ENCODE measurements at places on chromosomes 5 and 9.

DNA sequence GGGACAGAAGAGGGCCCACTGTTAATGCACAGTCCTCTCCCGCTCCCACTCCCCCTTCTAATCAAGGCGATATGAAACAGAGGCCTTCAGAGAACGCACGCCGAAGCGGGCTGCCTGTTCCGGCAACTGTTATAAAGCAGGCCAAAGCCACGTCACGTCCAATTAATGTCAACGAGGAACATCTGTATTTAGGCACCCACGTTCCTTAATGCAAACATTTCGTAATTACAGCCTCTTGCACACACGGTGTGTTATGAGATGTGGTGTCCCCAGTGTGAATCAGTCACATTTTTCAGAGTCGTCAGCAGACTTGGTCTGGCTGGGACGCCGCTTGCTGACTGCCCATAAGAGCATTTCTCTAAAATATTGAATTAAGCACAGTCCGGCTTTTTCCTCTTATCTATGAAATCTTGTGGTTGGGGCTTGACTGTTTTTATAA is 339.0 kb downstream of the NSG2 start:
- DNase-seq: no peak

DNA sequence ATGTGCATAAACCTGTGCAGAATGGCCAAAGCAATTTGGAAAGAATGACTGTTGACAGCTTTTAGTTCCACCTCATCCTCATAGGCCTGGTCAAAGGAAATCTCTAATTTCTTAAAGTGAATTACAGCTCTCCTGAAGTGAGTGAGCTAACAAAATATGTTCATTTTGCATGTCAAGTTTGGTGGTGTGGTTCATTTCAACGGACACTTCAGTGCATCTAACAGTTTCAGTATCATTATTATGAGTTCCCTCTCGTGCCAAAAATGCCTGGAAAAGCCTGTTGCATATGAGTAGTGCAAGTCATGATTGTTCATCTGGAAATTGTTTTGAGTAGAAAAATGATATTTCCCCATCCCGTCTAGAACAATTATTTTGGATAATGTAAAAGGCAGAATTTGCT is 53.2 kb upstream of the HMHB1 start:
- no peak for DNase-seq

- DNase-seq: no peak
Measured at GRCh38 chr5:145117285-145117684, 717.9 kb downstream of the PRELID2 start.

DNA sequence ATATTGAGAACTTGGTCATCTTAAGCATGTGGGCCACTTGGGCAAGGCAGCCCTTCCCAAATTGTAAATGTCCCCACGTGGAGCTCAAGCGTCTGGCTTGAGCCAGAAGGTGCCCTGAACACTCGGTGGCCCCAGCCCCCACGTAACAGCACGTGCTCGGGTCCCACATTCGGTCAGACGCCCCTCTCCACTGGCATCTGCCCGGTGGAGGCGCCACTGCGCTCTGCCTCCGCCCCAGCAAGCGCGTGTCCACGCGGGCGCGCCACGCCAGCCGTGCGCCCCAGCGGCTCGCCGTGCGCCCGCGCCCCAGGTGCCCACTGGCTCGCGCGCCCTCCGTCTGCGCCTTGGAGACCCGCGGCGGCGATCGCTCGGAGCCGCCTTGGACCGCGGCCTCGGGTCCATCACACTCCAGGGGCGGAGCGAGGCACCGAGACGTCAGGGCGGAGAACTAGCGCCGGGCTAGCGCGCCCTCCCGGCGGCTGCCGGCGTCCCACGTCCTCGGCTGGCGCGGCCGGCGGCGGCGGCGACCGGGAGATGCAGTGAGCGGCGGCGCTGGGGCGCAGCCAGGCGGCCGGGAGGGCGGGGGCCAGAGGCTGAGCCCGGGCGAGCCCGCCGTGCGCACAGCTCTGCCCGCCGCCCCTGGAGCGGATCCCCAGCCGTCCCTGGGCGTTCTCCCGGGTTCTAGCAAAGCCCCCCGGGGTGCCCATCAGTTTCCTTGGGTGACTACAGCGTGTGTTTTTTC is at the start of gene PALM2AKAP2:
Gene PALM2AKAP2, plus strand, starts transcription at position 488 of the 742 bp plus-strand sequence. CDS start 291 bp downstream, outside the sequence.
- no peak for DNase-seq

DNA sequence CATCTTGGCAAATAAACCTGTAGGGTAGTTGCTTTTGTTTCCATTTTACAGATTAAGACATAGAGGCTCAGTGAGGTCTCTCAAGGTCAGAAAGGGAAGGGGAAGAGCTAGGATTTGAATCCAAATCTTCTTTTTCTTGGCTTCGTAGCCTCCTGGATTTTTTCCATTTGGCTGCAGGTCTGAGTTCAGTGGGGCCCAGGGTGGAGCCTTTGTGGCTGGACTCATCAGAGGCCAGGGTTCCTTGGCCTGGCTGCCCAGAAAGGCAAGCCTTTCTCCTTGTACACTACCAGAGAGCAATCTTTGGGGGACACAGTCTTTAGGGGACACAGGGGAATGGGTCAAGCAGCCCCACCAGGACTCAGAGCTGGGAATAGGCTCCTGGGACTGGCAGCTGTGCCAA is 10.5 kb upstream of the TRAF1 start:
- DNase-seq: no peak

GRCh38 chr9:134291961-134292871 is 34.0 kb upstream of the RXRA start:
- DNase-seq: no peak

DNA sequence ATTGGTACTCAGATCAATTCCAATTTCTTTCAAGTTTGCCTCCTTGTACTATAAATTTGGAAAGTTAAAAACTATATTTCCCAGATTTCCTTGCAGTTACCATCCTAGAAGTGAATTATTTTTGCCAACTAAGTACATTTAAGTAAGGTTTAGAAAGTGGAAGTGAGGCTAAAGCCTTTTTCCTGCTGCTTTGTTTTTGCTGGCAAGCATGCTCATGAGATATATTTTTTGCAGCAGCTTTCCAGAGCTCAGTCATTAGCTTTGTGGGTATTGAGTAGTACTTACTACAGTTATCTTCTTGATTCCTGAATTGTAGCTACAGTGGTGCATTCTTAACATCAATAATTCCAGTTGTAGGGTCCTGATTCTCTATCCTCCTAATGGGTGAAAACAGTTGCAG is 3.5 kb upstream of the BTF3 start:
- no peak for DNase-seq

DNA sequence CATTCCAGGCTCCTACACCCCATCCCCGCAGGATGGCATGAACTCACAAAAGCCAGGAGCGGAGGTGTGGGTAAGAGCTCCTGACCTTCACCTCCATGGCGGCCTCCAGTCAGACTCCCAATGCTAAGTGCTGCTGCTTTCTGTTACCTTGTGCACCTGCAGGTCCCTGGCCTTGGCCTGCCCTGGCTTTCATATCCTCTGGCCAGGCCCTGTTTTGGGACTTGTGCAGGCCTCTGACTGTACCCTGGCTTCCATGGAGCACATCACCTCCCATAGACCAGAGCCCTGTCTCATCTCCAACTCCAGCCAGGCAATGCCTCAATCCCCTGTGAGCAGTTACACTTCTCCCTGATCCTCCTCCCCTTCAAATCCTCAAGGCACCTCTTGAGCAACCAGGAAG is 124.5 kb downstream of the MED10 start:
- no peak for DNase-seq

DNA sequence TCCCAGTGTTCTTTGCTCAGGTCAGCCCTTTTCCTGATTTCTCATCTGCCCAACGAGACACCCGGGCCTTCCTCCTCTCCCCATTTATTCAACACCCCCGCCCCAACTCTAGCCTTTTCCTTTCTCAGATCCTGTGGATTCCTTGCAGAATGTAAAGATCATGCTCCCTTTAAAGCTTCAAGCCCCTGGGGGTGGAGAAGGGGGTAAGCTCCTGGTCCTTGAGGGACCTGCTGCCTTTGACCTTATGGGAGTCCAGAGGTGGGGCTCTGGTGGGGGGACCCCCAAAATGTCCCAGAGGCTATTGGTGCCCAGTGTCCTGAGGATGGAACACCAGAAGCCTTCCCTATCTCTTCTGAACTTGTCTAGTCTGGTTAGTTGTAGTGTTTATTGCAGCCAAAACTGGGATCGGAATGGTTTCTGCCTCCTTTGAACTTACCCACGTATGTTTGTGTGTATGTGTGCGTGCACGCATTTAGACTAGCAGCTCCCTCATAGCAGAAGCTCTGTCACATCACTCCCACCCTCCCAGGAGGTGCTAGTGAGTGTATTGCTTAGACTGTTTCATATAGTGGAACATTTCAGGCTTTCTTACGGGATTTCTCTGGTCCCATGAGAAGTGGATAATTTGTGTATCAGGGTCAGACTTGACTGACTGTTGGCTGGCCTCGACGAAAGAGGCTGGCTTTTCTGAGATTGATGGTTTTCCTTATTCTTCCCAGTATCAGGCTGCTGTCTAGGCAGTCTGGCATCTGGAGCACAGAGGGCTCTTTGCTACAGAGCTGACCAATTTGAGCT is 1.1 kb downstream of the GALNT10 start:
- no peak for DNase-seq

- no peak for DNase-seq
Measured at GRCh38 chr9:114176624-114177291, 21.4 kb downstream of the COL27A1 start.

GRCh38 chr9:81268048-81268447 is 421.3 kb downstream of the TLE1 start:
- no peak for DNase-seq

DNA sequence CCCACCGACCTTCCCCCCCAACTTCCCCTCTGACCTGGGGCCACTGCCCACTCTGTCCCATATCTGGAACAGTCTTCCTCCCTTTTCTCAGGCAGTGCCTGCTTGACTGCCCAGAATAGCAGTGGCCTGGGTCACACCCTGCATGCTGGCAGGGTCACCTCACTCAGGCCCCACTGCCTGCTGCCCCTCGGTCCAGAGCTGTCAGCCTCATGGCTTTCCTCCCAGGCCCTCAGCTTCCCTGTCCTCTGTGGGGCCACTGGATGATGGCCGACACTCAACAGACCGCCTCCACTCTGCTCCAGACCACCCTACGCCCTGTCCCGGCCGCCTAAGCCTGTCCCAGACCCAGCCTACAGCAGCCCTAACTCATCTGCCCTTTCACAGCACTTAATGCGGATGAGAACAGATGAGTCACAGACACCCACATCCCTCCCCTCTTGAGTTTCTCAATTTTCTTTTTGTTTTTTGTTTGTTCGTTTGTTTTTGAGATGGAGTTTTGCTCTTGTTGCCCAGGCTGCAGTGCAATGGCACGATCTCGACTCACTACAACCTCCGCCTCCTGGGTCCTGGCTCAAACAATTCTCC is 5.9 kb downstream of the PNPLA7 start:
- DNase-seq: no peak

GRCh38 chr9:86983249-86983619 is 35.9 kb upstream of the GAS1 start:
- no peak for DNase-seq

- no peak for DNase-seq
Measured at GRCh38 chr9:136722969-136723356, 10.6 kb downstream of the DIPK1B start.

DNA sequence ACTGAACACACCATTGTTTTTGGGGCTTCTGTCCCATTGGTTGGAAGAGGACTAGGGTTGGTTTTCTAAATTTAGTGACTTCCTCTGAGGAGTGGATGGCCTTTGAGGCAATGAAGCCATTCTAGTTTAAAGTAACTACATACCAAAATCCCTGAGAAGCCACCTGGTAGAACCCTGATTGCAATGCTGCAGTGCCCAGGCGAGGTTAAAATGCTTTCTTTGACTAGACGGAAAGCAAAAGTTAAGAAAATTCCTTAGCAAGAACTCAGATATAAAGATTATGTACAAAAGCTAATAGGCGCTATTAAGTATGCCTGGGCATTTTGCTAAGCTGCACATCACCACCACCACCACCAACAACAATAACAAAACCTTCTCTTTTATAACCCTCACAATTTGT is 20.6 kb downstream of the GLRX start:
- DNase-seq: no peak

DNA sequence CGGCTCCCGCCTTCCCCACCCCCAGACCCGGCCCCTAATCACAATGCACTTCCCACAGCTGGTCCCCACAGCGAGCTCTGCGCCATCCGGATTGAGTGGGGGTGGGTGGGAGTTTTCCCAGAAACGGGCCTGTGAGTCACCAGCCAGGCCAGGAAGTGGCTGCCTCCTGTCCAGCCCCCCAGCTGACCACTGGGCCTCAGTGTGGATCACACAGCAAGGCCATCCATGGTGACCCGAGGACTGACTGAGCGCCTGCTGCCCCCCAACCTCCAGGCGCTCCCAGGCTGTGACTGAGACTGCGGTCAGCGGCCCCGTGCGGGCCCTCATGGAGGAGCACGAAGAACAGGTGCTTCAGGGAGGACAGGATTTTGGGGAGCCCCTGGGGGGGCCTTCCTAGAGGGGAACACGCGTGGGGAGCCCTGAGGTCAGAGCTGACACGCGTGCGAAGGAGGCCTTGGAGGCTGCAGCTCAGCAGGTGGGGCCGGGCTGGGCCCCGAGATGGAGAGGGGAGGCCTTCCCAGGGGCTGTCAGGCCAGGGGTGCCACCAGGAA is 48.3 kb upstream of the EGFL7 start:
- DNase-seq: no peak

- no peak for DNase-seq
Measured at GRCh38 chr5:121430538-121430937, 421.1 kb upstream of the FTMT start.

- no peak for DNase-seq
Measured at GRCh38 chr5:98106116-98107031, 667.1 kb upstream of the RGMB start.

DNA sequence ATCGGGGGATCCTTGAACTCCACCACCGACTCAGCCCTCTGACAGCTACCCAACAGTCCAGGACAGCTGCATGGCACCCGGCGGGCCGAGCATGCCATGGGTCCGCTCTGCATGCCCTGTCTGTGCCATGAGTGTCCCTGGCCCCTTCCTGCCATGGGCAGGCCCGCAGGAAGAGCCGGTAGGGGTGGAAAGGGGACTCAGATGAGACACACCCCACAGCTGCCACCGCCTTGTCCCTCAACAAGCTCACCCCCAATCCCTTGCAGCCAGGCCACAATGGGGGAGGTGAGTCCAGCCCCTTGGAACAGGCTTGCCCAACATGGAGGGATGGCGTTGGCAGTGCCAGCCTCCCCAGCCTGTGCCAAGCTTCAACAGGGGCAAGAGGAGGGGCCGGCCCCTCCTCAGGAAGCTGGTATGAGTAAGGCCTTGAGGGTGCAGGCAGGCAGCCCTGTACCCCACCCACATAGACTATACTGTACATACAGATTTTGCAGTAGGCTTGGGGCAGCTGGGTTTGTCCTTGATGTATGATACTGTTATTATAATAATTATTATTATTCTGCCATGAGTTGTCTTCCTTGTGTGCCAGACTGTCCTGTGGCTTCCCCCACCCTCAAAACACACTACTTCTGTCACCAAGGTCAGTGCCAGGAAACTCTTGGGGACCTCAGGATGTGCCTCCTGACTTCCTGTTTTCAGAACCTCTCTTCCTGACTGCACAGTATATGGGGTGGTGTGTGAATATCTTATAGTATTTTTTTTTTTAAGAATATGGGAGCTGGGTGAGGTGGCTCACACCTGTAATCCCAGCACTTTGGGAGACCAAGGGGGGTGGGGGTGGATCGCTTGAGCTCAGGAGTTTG is 12.0 kb upstream of the SLC34A1 start:
- DNase-seq: no peak

GRCh38 chr9:109919736-109920408 is 139.9 kb downstream of the PALM2AKAP2 start:
- DNase-seq: no peak
